ENCODE measurements at places on chromosomes 5 and 9.

- DNase-seq, result no peak
Observed at GRCh38 chr9:95721061-95721531, 154.4 kb upstream of the ERCC6L2 start.

DNA sequence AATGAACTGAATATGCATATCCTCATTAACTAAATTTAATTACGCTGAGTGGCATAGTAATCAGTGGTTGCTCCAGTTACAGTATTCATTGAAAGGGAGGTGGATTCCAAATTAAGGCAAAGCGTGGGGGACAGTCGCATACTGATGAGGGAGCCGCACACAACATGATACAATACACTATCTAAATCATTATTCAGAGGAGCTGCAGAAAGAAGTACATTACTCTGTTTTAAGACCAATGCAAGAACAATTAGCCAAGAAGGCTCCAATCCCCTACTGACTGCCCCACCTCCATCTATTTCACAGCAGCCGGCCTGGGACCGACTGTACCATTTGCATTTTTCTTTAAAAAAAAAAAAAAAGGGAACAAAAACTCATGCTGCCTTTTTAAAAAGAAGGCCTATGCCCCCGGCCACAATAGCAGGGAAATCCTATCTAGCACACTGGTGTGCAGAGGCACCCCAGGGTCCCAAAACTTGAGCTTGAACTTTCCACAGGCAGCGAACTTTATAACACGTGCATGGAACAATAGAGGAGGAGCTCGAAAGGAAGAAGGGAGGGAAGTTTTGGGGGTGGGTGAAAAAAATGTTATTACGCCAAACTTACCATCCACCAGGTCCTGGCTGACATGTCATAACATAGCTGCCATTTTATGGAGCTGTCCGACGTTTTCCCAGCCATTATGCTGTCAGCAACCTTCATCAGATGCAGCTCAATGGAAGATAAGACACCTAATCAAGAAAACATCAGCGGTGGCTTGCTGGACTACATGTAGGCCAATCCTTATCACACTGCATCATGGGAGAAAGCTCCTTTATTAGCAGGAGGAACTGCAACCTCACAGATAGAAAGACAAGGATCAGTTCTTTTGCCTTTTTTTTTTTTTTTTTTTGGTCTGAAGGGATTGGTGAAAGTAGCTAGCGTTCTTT is 161.6 kb downstream of the ZDHHC21 start:
- no peak for DNase-seq

DNA sequence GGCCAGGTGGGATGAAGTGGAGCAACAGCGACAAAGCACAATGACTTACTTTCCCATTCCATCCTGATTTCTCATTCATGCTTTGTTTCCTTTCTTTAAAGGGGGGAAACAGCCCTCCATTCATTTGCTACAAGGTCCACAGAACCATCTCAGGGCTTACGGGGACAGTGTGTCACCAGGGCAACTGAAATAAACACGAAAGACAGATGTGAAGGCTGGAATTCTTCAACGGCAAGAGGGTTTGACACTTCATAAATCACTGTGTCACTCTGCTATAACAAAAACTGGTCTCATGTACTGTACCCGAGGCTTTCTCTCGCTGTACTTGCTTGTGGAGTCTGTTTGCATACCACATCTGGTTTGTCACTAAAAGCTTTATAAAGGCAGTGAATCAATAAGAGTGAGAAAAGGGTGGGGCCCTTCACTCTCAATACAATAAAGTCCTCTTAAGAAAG is 150.8 kb downstream of the EFNA5 start:
- no peak for DNase-seq

DNA sequence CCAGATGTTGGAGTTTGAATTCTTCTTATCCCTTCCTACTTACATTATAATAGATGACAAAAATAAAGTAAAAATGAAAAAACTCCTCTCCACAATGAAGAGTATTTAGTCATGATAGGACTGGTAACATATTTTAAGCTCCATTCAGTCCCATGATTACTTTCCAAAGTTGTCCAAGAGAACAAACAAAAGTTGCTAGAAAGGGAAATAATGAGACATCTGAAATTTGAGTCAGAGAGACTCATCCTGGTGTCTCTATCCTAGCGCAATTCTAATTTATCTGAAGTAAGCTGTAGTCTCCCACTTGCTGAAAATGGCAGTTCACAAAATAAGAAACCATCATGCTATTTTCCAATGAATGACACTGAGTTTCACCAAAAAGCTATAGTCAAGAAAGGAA is 152.2 kb downstream of the BNC2 start:
- no peak for DNase-seq

GRCh38 chr9:105425816-105426433 is 21.9 kb upstream of the FSD1L start:
- peak; percentile 3 for DNase-seq

- no peak for DNase-seq
Observed at GRCh38 chr5:169970339-169970738, 10.0 kb downstream of the INSYN2B start.

DNA sequence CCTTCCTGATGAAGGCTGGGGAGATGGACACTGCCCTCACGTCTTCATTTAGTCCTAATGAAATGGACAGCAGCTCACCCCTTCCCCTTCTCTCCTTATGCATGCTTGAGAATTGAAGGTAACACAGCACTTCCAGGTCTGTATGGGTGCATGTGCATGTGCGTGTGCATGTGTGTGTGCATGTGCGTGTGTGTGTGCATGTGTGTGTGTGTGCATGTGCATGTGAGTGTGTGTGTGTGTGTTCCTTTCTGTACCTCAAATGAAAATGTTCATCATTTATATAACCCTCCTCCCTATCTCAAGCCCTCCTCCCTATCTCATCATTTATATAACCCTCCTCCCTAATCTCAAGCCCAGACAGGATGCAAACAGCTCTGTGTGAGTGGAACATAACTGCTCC is 444.8 kb downstream of the MAT2B start:
- DNase-seq, result no peak

DNA sequence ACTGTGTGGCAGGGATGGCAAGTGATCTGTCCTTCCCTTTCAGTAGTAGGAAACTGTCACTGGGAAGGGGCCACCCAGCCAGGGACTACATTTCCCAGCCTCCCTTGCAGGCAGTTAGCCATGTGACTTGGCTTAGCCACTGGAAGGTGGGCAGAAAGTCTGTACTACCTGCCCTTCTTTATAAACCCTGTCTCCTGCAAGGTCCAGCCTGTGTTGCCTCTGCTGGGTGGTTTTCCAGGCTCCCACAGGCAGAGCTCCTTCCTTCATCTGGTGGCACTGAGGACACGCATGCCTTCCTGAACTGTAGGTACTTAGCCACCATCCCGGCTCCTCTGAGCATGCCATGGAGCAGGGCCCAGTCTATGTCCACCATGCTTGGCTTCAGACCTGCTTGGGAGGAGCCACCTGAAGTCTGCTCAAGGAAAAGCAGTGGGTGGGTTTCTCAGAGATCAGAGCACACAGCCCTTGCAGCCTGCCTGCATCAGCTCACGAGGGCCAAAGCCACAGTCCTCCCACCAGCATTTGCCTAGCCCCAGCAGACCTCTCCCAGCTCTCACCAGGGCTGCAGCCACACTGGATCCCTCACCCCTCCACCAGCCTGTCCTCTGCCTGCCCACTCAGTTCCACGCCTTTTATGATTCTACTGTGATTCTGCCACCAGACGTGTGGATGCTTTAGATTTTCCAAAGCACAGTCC is 16.7 kb upstream of the SLC25A51 start:
- DNase-seq, result no peak

GRCh38 chr9:113222482-113222841 is 1.1 kb downstream of the SLC31A1 start:
- DNase-seq, result no peak

GRCh38 chr5:141507387-141508091 is 18.7 kb downstream of the PCDHGC5 start:
- no peak for DNase-seq

DNA sequence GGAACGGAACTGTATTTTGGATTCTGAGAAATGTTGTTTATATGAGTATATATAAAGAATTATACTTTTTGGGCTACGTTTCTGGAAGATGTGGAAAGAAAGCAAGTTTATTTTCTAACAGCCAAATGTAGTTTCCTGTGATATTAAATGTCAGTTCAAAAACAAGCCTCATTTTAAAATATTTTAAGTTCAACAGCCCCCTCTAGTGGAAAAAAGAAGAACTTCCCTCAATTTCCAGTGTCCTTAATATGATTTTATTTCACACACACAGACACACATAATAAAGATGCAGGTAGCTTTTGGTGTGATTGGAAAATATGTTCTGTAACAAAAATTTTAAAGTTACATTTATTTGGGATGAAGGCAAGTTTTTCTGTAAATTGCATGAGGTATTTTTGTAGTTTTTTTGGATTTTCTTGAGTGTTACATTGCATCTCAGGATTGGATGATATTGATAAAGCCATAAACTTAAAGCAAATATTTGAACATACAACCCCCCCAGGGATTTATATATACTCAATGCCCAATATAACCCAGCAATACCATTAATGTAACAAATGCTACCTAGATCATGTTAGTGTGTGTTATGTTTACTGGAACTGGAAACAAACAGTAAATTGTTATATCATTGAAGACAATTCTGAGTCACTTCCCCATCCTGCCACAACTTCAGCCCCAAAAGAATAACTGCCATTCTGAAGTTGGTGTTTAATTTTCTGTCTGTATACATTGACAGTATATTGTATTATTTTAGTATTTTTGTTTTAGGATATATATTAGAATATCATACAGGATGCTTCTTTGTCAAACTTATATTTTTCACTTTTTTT is 54.0 kb downstream of the CCDC171 start:
- peak; percentile 60 for DNase-seq

- DNase-seq, result peak; percentile 93
Observed at GRCh38 chr5:152632360-152632759, 227.3 kb upstream of the NMUR2 start.

DNA sequence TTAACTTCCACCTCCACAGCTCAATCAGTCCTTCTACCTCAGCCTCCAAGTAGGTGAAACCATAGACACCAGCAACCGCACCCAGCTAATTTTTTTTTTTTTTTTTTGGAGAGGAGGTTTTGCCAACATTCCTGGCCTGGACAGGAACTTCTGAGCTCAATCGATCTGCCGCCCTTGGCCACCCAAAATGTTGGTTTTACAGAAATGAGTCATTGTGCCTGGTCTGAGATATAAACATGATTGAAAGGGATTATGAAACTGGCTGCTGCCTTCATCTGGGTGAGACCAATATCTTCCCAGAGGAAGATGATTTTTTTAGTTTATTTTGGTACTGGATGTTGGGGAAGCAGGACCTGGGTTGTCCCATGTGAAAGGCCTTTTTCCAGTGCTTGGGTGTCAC is 9.2 kb downstream of the TAF11L12 start:
- DNase-seq, result no peak

DNA sequence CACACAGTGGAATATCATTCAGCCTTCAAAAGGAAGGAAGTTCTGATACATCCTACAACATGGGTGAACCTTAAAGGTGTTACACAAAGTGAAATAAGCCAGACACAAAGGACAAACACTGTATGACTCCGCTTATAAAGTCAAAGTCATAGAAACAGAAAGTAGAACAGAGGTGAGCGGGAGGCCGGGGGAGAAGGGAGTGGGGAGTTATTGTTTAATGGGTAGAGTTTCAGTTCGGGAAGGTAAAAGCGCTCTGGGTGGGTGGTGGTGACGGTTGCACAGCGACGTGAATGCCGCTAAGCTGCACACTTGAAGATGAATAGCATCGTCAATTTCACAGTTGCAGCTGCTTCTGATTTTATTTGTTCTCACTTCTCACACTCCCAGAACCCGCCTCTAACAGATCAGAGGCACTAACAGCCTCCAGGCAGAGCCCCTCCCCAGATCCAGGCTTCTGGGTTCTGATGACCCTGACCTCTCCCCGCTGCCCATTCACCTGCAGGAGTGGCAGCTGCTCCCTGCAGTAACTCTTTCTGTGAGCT is 34.1 kb downstream of the BNIP1 start:
- DNase-seq, result no peak

DNA sequence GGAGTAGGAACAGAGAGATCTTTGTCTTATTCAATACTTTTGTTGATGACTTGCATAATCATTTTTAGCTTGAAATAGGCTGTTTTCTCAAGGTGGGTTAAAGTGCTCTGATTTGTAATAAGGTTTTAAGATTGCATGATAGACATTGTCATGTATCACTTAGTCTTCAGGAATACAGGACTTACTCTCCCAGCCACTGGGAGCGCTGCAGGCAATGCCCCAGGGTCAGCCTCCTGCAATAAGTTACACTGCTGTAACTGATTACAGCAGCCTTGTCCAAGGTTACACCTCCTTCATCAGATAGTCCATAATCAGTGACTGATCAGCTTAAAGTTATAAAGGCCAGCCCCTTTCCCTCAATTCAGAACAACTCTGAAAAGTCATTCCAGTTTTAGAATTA is 218.6 kb downstream of the ESM1 start:
- DNase-seq, result no peak

DNA sequence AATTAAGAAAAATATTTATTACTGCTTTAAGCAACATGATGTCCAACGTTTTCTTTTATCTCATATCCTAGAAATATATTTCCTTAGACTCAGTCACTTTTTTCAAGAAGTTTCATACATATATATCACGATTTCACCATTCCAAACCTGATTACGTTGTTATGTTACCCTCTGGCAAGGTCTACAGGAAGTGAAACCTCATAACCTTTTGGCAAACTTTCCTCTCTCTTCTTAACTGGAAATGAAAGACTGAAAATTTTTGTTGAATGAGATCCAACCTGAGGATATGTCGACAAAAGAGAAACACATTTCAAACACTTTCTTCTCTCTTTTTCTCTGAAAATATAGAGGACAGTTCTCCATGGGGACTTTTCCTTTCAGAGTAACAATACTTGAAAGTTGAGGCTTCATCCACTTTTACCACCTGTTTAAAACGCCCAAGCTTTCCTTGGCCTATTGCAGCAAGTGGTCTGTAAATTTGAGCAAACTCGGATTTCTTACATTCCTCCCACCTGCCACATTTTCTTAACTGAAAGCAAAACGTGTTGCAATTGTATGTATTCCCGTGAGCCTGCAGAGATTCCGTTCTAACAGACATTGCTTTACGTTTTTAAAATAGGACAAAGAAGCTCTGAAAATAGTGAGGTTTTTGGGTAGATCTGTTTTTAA is 298.1 kb downstream of the CETN3 start:
- no peak for DNase-seq

GRCh38 chr5:59640411-59640810 is 253.1 kb downstream of the PDE4D start:
- DNase-seq, result no peak

GRCh38 chr9:98193336-98193944 is 1.0 kb upstream of the CORO2A start:
- no peak for DNase-seq

DNA sequence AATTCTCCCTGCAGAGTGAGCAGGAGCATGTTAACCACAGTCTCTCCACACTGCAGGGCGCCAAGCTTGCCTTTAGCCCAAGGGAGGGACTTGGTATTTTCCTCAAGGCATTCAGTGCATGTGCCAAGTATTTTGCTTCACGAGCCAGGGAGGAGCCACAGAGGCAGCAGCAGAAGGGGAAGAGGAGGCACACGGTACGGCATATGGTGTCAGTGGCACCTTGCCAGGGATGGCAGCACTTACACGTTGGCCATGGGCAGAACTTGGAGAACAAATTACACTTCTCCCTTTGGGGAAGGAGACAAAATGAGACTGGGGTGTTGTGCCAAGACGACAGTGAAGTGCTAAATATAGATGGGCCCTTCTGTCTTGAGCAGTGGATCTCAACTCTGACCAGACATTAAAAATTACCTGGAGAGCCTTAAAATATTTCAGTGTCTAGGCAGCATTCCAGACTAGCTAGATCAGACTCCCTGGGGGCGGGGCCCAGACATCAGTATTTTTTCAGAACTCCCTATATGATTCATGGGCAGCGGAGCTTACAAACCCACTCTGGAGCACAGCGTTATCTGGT is 155.8 kb downstream of the DRD1 start:
- peak; percentile 95 for DNase-seq

- no peak for DNase-seq
Observed at GRCh38 chr5:108524564-108524963, 142.7 kb upstream of the FBXL17 start.
